KBM-7 (cell line): ENCODE measurements at places on chromosomes 4 and X.

- peak; percentile 69 for DNase-seq
Observed at GRCh38 chrX:40152741-40153344, 55.1 kb upstream of the BCOR start.

- DNase-seq: no peak
Observed at GRCh38 chr4:176539785-176540175, 220.0 kb downstream of the SPCS3 start.

GRCh38 chr4:99159699-99160098 is 15.6 kb upstream of the ADH4 start:
- DNase-seq: no peak

- no peak for DNase-seq
Observed at GRCh38 chr4:3013839-3014350, 50.5 kb downstream of the GRK4 start.

DNA sequence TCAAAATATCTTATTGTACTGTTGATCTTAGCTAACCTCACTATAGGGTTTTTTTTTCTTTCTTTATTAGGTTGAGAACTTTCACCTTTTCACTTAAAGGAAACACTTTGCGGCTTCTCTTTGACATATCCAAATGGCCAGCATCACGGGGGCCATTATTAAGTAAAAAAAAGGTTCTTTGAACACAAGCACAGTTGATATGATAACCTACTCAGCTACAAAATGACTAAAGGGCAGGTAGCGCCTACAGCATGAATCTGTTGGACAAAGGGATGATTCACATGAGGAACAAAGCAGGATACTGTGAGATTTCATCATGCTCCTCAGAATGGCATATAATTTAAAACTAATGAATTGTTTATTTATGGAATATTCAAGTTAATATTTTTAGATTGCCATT is 119.6 kb downstream of the CCSER1 start:
- DNase-seq: no peak

GRCh38 chr4:105022811-105023667 is 123.6 kb upstream of the TET2 start:
- peak; percentile 75 for DNase-seq

GRCh38 chr4:172055046-172055445 is 241.8 kb downstream of the GALNTL6 start:
- DNase-seq: no peak

DNA sequence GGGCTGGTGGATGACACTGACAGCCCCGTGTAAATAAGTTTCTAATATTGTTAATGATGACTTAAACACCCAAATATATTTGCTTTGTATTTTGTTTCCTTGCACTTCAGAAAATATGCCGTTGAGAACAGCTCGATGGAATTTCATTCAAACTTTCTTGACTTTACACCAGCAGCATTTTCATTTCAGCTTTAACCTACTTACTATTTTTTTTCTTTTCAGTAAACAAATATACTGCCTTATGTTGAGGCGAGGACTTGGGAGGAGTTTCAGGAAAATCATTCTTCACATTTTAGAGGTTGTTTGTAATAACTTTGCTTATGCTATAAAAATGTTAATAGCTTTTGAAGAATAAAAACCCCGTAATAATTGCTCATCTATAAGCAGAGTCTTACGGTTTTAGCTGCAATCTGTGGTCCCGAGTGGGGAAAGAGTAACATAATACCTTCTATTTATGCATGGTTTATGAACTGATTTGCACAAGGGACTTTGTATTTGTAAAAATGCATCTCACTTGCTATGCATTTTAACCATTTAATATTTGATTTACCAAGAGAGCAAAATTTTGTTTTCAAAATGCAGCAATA is 14.1 kb upstream of the TENM3 start:
- DNase-seq: no peak

DNA sequence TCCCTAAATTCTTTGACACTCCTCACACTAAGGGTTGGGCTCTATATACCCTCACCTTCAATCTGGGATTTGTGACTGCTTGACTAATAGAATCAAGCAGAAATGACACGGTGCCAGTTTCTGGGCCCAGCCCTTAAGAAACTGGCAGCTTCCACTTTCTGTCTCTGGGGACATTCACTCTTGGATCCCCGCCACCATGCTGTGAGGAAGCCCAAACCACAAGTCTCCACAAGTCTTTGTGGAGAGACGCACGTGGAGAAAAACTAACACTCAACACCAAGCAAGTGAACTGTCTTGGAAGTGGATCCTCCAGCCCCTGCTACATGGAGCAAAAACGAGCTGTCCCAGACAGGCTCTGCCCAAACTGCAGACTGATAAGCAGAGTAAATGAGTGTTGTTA is 1.1 kb upstream of the EDNRA start:
- DNase-seq: peak; percentile 20

DNA sequence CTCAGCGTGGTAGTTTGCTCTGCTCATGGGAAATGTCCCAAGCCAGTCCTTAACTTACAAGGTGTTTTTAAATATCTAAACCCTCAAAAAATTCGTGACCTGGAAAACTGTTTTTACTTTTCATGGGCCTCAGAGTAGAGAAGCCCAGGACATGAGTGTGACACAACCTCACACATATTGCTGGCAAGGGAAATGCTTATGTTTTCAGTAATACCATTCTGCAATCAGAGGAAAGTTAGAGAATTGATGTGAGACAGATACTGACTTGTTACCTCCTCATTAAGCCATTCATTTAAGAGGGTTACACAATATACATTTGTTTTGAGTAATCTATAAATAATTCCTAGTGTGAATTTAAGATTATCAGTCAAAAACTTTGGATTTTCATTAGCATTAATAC is 209.5 kb downstream of the ARHGAP10 start:
- no peak for DNase-seq

DNA sequence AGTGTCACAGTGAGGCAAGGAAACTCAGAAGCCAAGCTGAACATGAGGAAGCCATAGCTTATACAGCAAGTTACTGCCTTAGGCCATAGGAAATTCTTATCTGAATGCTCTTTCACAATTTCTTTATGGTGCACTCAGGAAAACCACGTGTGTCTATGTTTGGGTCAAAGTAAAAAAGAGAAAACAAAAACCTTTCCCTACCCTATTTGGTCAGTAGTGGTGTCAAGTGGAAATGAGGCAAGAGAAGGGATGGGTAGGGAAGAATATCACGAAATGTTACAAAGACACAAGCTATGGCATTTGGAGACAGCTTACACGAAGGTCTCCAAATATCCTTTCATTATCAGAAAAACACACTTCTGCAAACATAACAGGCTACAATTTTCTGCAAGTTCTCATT is 83.4 kb upstream of the INPP4B start:
- no peak for DNase-seq

GRCh38 chrX:137428766-137429591 is 136.9 kb upstream of the ZIC3 start:
- no peak for DNase-seq

DNA sequence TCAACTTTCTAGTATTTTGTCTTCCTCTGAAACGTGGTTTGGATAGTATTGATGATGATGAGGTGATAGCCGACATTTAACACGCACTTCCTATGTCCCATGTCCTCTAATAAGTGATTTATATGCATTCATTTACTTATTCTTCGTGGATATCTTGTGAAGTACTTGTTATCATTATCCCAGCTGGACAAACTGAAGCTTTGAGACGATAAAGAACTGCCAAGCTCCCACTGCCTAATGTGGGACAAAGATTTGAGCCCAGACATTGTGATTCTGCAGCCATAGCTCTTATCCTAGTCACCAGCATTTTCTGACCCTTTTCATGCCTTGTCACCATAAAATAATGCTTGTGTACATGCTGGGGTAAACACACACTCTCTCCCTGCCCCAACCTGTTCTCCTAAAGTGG is 92.5 kb downstream of the RAPGEF2 start:
- no peak for DNase-seq

DNA sequence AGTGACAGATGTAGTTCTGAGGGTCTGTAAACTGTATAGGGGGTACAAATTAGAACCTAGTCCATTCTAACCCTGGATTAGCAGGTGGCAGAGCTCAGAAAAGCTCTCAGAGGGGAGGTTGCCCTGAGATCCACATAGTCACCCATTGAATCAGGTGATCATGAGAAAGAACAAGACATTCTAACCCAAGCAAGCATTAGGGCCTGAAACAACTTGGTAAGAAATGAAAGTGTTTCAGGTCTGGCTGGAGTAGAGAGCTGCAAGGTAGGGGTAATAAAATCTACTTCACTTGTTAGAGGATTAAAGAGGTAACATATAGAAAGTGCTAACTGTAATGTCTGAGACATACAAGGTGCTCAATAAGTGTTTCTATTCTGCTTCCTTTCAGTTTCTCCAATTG is 8.8 kb upstream of the BMP2K start:
- no peak for DNase-seq

DNA sequence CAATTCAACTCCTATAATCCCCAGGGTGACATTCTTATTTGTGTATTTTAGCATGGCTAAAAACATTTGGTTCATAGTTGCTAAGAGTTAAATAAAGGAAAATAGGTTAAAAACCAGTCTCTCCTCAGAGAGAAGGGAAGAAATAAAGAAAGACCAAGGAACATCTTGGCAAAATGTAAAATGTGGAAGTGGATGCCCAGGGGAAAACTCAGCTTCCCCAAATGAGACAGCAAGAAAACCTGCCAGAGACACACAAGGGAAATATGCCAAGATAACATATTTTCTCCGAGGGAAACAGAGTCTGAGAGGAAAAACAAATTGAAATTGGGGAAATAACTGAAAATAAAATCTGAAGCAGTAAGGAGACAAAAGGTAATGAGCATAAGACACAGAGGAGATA is 1569.3 kb downstream of the PCDH18 start:
- no peak for DNase-seq

GRCh38 chr4:112889199-112889598 is 160.3 kb upstream of the ANK2 start:
- DNase-seq: no peak

GRCh38 chr4:128727658-128728057 is 81.8 kb upstream of the JADE1 start:
- no peak for DNase-seq

DNA sequence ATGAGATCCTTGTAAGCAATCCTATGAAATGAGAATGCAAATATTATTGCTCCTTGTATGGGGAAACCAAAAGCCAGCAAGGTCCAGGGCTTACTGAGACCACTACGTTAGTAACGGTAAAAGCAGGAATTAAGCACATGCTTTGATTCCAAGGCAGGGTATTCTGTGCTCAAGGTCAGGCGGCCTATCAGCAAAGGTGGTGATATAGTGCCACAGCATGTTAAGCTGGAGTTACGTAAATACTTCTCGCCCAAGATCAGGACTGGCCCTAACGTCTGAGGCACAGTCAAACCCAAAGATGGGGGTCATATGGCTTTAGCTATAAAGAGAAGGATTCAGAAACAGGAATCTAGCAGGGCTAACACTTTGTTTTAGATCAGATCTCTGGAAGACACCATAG is 27.6 kb downstream of the SLC10A7 start:
- DNase-seq: no peak

GRCh38 chr4:129641179-129641578 is 545.2 kb downstream of the C4orf33 start:
- peak; percentile 82 for DNase-seq
